ENCODE measurements at places on chromosomes 13 and 19. TPM values are rescaled to one million over a fixed set of nuclear protein-coding genes. Genes with fewer than 3 reads are reported as not detected.

DNA sequence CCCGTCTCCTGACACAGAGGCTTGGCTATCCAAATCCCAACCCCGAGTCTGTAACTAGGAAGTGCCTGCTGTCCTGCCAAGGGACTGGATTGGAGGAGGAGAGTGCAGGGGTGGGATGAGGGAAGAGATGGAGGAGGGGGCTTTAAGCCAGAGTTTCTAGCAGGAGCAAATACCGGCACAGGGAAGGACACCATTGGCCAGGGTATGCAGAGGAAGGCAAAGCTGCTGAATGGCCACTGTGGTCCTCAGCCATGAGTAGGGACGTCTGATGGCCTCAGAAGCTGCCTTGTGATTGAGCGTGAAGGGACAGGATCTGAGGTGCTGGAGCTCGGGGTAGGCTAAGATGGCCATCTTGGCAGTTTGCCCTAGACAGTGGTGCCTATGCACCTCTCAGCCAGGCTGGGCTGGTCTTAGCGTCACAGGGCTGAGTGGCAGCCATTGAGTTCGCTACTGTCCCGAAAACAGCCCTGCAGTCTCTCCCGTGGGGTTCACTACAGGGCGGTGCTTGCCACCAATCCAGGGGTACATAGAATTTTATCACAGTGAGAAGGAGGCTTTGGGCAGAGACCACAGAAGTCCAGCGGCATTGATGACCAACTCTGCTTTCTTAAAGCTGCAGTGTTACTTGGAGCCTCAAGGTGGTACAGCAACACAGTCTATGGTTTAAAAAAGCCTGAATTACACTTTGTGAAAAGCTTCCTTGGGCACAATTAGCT is 61.8 kb downstream of the AKAP11 start:
- H3K4me3 ChIP-seq: no peak overlapping the region
- no peak overlapping the region for H3K27ac ChIP-seq
- peaks cover 5% of the 10 kb centered on the region for H3K36me3 ChIP-seq

DNA sequence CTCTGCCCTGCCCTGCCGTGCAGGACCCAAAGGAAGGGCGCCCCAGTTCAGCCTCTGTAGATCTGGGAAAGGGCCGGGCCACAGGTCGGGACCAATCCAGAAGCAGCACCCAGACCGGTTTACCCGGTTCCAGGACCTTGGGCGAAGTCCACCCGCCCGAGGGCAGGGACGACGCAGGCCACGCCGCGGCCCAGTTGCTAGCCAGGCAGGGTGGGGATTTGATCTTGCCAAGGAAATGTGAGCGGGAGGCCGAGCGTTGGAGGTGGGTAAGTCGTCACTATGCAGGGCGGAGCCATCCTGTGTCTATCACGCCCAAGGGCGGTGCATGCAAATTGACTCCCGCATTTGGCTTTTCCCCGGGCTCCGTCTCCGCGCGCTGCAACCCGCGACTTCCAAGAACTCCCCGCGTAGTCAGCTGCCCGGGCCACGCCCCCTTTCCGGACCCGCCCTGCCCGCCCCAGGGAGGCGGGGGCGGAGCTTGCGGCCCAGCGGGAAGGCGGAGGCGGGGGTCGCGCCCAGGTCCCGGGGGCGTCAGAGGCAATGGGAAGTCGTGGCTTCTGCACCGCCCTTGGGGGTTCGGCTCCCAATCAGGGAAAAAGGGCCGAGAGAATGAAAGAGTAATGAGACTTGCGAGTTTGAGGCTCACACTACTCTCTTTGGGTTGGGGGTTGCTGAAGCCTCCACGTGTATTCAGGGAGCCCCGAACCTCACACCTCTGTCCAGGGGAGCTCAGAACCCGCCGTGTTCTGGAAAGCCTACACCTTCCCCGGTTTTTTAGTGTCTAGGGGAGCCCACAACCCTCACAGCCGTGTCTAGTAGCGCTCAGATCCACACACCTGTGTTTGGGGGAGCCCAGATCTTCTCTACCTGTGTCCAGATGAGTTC is 12.8 kb downstream of the IER2 start:
- DNase-seq: peak; percentile 97
- peak overlapping the region; percentile 95 for H3K27ac ChIP-seq
- H3K4me1 ChIP-seq: peaks cover 78% of the 10 kb centered on the region
- H3K36me3 ChIP-seq: peaks cover 9% of the 10 kb centered on the region
- peak overlapping the region; percentile 86 for H3K4me3 ChIP-seq

DNA sequence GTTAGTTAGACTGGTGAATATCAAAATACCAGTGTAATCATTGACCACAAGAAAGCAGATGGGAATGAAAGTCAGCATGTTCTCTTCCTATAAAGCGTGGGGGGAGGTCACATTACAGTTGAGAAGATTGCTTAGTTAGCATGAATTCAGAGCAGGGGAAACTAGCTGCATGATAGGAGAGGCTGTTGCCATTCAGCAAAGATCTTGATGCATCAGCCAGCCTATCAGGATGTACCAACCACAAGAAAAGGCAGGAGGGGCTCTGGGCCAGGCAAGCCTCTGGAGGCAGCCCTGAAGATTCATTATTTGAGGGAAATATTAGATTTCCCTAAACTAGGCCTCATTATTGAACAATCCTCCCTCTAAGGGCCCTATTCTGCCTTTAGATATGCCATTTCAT is 5.0 kb upstream of the MTMR6 start:
- H3K27ac ChIP-seq: no peak overlapping the region
- H3K36me3 ChIP-seq: no peaks in the 10 kb centered on the region
- DNase-seq: no peak
- H3K4me1 ChIP-seq: peaks cover 13% of the 10 kb centered on the region

- DNase-seq: no peak
- no peak overlapping the region for H3K27ac ChIP-seq
- no peaks in the 10 kb centered on the region for H3K36me3 ChIP-seq
- H3K4me1 ChIP-seq: peaks cover 3% of the 10 kb centered on the region
- H3K27me3 ChIP-seq: peaks cover 52% of the 10 kb centered on the region
- H3K4me3 ChIP-seq: no peak overlapping the region
These were observed 2.3 kb upstream of the FBN3 start for GRCh38 chr19:8151767-8152035.

- DNase-seq: no peak
- H3K27ac ChIP-seq: no peak overlapping the region
- no peaks in the 10 kb centered on the region for H3K36me3 ChIP-seq
These were observed 189.3 kb upstream of the GPR12 start for GRCh38 chr13:26949701-26950502.

DNA sequence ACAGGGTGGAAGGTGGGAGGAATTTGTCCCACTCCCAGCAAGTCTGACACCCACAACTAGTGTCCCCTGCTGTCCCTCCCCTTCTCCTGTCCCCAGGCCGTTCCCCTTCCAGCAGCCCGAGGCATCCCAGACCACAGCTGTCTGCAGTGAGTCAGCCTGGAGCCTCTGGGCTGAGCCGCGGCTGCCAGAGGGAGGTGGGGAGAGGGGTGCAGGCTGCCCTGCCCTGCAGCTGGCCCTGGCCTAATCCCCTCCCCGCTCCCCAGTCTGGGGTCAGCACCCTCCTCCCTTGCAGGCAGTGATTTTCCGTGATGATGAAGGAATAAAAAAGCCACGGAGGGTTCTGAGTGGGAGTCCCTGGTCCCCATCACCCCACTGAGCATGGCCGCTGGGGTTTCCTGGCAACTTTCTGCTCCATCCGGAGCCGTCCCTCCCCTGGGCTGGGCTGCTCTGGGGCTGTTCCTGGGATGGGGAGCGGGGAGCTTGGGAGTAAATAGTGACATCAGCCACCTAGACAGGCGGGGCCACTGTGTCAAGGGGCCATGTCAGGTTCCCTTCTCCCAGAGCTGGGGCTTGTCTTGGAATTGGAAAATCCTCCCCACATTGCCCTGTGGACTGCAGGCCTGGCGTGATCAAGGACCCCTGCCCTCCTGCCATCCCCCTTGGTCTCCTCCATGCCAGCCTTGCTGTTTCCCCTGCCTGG is 16.8 kb downstream of the SPC24 start:
- H3K27ac ChIP-seq: no peak overlapping the region
- H3K4me1 ChIP-seq: peaks cover 12% of the 10 kb centered on the region
- H3K4me3 ChIP-seq: no peak overlapping the region
- DNase-seq: no peak
- no peaks in the 10 kb centered on the region for H3K27me3 ChIP-seq

- H3K4me1 ChIP-seq: peaks cover 22% of the 10 kb centered on the region
- DNase-seq: no peak
- no peak overlapping the region for H3K4me3 ChIP-seq
These were observed 2.5 kb downstream of the TMEM190 start for GRCh38 chr19:55379174-55379573.

DNA sequence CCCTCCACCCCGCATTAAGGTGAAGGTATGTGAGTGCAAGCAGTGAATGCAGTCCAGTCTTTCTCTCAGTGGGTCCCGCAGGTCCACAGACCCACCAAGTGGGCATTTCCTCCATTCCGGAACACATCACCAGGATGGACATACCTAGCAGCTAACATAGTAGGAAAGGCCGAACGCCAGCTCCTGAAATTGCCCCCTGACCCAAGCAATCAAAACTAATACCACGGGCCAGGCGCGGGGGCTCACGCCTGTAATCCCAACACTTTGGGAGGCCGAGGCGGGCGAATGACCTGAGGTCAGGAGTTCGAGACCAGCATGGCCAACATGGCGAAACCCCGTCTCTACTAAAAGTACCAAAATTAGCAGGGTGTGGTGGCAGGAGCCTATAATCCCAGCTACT is 71.7 kb upstream of the VSTM2B start:
- H3K27ac ChIP-seq: no peak overlapping the region
- H3K36me3 ChIP-seq: no peaks in the 10 kb centered on the region
- peak; percentile 3 for DNase-seq
- no peak overlapping the region for H3K4me3 ChIP-seq

DNA sequence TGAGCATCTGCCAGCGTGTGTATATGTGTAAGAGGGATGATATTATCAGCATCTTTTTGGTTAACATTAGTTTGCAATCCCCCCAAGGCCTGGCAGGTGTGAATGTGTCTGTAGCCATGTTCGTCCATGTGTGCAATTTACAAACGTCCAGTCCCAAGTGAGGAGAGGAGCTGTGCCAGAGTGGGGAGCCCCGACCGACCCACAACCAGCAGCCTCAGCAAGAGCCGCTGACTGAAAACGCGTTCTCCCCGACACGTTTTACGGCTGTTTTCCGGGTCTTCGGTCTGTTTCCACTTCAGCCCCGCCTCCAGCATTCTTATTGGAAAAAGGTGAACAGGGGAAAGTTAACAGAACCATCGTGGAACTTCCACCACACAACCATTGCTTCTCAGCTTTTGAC is 119.1 kb upstream of the SOX1 start:
- no peak overlapping the region for H3K4me3 ChIP-seq
- no peaks in the 10 kb centered on the region for H3K27me3 ChIP-seq
- H3K27ac ChIP-seq: no peak overlapping the region
- no peaks in the 10 kb centered on the region for H3K36me3 ChIP-seq
- no peaks in the 10 kb centered on the region for H3K4me1 ChIP-seq
- DNase-seq: peak; percentile 2

- no peaks in the 10 kb centered on the region for H3K4me1 ChIP-seq
- no peaks in the 10 kb centered on the region for H3K36me3 ChIP-seq
- H3K4me3 ChIP-seq: no peak overlapping the region
- no peak for DNase-seq
These were observed 905.5 kb upstream of the PCDH20 start for GRCh38 chr13:62321139-62321538.

DNA sequence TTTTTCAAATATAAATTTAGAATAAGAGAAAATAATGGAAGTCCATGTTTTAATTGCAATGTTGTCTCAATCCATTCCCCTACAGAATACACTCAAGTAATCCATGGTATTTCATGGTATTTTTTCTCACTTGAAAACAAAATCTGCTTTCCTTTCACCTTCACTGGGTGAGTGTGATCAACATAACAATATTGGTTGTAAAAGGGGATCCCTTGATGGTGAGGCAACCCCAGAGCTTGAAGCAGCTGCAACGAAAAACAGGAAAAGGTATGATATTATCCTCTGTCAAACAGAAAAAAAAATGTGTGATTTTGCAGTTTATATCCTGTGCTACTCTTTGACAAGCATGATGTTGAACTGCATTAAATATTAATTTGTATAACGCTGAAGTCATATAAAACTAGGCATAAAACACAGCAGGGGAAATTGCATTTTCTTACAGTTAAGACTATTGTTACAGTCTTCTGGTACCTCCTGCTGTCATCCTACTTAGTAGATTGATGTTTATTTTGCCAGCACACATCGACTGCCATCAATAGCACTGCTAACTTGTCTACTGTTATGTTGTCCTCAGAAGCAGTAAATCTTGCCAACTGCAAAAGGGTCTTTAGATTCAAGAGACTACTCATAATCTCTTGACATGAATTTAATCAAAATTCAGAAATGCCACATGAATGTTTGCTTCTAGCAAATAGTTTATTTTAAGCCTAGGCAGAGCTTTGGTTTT is 373.1 kb upstream of the MIR17HG start:
- H3K4me3 ChIP-seq: no peak overlapping the region
- no peaks in the 10 kb centered on the region for H3K36me3 ChIP-seq
- no peaks in the 10 kb centered on the region for H3K4me1 ChIP-seq
- H3K27me3 ChIP-seq: no peaks in the 10 kb centered on the region
- H3K27ac ChIP-seq: no peak overlapping the region

CYSLTR2 gene
- total RNA-seq: 2.7 TPM

POMP gene
- total RNA-seq: 93.1 TPM

TIMM44 gene
- total RNA-seq: 63.7 TPM

CHST8 gene
- not detected for total RNA-seq

IRS2 gene
- 1.6 TPM for total RNA-seq

OR7A5 gene
- total RNA-seq: not detected
